ENCODE measurements at places on chromosomes 5 and 9.

- no peak for DNase-seq
Measured at GRCh38 chr9:71741926-71742648, 26.2 kb downstream of the CEMIP2 start.

GRCh38 chr9:130320723-130321481, 55.3 kb downstream of the HMCN2 start:
- DNase-seq: no peak

DNA sequence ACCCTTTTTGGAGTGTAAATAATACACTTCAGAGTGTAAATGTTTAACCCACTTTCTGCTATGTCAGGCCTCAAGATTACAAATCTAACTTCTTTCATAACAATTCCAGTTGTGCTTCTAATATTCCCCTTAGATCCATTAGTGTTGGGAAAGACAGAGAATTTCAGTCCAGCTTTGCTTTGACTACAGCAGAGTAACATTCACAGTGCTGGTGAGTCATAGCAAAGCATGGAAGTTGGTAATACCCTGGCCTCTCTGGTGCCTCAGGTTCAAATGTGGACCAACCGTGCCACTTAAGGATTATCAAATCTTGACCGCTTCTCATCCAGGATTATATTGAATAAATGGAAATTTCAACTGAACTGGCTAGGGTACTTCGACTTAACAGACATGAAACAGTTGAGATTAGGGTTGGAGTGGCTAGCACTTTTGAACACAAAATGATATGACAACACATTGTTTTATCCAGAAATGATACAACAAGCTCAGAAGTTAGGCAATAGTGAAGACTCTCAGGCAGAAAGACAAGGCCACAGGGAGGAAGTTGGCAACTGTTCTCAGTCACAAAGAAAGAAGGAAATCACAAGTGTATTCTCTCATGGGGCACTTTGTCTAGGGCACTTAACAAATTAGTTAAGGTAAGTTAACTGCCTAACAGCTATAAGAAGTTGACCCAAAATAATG, 24.4 kb upstream of the RASA1 start:
- DNase-seq: peak; percentile 86

GRCh38 chr5:10355071-10355889, 1.8 kb downstream of the MARCHF6 start:
- DNase-seq: peak; percentile 31

- no peak for DNase-seq
Measured at GRCh38 chr5:119011186-119011585, 22.8 kb upstream of the DTWD2 start.

- DNase-seq: peak; percentile 37
Measured at GRCh38 chr9:122228568-122229484, at the start of gene LHX6. Gene LHX6 (minus strand): TSS chr9:122228957. CDS start chr9:122228740, 217 bp downstream.

DNA sequence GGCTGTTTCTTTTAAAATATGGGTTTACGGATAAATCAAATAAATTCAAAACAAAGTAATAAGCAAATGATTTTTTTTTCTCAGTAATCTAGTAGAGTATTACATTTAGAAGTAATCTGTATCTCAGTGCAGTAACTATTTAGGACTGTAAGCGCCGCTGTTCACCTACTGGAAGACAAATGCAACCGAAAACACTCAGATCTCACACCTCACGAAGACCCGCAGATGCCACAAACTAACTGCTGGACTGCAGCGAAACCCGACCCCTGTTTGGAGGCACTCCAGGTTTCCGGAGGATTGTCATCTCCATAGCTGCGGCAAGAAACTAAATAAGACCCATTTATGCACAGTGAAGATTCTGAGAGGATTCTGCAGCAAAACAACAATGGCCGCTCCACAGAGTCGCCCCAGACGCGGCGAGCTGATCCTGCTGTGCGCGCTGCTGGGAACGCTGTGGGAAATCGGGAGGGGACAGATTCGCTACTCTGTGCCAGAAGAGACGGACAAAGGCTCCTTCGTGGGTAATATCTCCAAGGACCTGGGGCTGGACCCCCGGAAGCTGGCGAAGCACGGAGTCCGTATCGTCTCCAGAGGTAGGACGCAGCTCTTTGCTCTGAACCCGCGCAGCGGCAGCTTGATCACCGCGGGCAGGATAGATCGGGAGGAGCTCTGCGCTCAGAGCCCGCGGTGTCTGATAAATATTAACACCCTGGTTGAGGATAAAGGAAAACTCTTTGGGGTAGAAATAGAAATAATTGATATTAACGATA, at the start of gene PCDHGA8:
PCDHGA8 (plus strand) TSS at position 205 of the 770 bp plus-strand sequence; CDS start at position 386, 181 bp downstream.
- peak; percentile 24 for DNase-seq

DNA sequence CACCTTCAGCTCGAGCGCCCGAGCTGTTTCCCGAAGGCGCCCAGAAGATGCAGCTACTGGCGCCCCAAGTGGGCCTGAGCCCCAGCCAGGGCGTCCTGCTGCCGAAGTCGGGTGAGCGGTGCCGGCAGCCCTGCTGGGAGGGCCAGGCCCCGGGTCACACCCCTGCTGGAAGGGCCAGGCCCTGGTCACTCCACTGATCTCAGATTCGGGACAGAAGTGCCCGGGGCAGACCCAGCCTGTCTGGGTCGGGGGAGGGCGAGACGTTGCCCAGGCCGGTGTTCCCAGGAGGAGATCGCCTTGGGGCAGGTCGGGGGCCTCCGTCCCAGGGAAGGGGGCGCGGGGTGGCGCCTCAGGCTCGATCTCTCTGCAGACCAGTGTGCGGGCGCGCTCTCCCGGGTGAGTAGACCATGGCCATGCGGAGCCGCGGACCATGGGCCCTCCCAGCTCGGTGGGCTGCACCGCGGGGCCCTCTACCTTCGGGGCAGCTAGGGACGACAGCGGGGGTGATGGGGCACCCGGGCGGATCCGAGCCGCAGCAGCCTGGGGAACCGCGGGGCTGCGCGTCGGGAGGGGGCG, 2.3 kb downstream of the LCNL1 start:
- no peak for DNase-seq
